Activated naive CD4-positive, alpha-beta T cell treated with anti-CD3 and anti-CD28 coated beads, Interleukin-2, amount 50 U/mL, for 16 hours (primary cell): ENCODE measurements at places on chromosomes 5 and 9.

GRCh38 chr5:128586848-128587247 lies 48.8 kb upstream of the FBN2 start:
- no peak for DNase-seq

DNA sequence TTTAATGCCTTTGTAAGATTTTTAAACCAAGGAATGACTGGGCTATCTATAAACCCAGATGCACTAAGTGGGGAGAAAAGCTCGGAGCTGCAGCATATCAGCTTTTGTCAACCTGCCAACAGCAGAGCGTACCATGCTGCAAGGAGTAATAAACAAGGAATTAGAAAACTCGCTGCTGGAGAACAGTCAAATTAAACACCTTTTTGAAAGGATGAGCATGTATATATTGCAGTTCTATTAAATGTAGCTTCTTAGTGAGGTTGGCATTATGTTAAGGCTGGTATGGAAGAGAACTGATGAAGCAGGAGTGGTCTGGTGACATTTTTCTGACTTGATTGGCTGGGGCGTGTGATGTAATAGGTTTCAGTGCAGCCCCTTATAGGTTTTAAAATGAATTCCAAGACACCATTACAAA lies 74.7 kb downstream of the PIK3R1 start:
- no peak for DNase-seq

GRCh38 chr5:147455822-147456450 lies 53.9 kb downstream of the DPYSL3 start:
- no peak for DNase-seq

DNA sequence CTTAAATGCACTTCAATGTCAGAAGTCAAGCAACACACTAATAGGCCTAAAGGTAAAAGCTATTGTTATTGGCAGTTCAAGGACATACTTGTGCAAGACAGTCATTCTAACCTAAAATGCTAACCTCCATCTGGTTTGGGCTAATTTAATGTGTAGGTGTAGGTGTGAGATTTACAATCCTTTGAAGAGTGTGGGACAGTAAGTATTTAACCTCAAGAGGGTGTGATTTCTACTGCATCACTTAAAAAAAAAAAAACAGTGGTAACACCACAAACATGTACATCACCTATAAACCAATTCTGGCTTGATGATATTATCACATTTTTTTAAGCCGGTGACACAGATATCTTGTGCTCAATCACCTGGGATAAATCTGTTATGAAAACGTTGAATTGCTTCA lies 127.5 kb upstream of the MEF2C start:
- no peak for DNase-seq

GRCh38 chr5:105978011-105978410 lies 1692.7 kb downstream of the EFNA5 start:
- no peak for DNase-seq

DNA sequence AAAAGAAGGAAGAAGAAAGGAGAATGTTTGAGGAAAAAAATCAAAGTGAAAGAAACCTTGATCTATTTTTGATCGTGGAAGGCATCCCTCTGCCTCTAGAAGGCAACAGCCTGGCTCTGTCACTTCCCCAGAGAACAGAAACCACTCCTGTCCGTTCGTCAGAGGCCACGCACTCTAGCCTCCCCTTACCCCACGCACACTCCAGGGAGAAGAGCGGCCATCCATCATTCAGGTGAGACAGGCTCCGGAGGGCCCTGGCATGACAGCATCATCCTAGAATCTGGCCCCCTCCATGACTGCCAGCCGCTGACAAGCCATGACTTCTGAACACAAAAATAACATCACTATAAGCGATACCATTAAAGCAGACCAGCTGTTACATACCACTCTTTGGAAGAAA lies 135.8 kb downstream of the ROR2 start:
- DNase-seq = no peak

DNA sequence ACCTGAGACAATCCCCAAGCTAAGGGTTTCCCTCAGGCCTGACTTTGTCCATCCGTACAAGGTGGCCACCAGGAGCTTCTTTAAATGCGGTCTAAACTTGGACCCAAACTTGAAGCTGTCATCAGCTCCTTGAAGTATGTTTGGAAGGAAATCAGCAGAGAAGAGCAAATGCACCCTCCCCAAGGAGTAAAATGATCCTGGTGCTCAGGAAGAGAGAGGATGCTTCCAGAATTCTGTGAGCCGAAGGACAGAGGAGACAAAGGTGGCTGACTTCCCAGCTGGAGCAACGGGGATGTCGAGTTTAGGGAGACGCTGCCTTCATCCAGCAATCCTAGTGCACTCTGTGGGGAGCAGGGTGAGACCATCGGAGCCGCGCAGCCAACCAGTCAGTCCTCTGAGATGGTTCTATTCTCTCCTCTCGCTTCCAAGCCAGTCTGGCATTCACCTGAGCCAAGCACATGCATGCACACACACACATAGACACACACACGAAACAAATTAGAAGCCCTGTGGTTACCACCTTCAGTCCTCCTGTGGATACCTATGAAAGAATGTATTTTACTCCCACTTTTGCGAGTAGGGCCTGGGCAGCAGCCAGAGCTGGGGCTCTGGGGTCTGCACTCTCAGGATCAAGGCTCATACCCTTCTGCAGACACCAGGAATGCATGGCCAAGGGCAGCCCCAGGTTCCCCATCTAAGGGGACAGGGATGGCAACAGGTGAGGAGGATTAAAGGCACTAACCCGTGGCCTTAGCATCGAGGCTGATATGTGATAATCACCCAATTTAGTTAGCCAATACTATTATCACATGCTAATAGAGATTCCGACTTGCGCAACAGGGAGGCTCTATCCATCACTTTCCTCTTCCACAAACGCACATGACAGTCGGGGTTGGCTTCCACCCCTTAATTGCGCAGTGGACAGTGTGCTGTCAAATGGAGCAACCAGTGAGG lies 75.8 kb downstream of the GTF3C4 start:
- no peak for DNase-seq

- DNase-seq = peak; percentile 92
Measured at GRCh38 chr9:35115680-35116538, at the start of gene ATOSB. ATOSB (minus strand) TSS chr9:35115862; CDS start chr9:35108274, 7,588 bp downstream.

DNA sequence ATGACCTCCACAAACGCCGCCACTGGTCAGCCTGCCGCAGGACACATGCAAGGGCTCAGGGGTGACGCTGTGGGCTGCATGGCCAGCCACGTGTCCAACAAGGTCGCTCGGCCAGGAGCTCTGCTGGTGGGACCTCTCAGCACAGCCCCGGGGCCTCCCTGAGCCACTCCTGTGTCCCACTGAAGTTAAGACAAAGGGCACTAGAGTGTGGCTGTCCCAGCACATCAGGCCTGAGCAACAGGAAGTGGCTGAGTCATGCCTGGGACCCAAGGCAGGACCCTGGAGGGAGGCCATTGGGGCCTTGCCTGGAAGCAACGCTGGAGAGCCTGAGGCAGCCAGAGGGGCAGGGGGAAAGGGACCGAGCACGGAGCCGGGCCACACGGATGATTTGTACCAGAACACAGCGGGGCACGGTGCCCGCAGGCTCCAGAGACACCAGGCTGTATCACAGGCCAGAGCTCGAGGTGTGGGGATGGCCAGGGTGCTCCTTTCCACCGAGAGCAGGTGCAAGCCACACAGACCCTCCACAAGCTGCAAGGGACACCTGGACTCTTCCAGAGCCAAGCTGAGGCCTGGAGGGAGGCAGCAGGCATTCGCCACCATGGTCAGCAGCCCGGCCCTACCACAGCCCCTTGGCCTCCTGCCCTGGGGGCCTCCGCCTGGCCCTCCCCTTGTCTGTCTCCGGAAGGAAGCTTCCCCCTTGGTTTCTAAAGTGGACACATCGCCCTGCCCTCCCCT lies 6.5 kb upstream of the TMEM210 start:
- no peak for DNase-seq

DNA sequence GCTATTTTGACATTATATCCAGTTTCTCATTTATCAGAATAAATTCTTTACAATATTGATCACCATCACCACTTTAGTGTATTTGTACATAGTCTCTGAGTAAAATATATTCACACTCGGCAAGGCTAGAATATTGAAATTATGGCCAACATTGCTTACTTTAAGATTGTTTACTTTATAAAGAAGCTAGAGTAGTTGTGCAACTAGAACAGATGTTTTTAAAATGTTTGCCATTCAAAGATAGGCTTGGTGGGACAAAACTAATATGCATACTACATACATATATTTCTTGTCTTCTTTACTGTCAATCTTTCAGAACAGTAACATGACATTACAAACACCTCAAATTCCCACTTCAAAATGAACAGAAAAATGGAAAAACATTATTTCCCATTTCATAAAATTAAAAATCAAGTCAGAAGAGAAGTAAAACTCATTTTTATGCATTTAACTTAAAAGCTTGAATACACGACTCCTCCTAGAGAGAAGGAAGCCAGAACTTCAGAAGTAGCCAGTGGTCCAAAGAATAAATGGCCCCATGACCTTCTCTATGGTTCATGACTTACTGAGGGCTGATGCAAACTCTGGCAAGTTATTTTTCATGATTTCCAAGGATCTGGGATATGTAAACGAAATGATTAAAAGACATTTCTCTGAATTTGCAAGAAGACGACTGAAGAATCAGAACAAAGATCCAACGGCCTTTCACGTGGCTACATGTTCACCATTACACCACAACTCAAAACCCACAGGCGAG lies 14.1 kb downstream of the MTX3 start:
- no peak for DNase-seq

GRCh38 chr5:160291467-160291866 lies 20.9 kb downstream of the CCNJL start:
- DNase-seq = no peak

- no peak for DNase-seq
Measured at GRCh38 chr5:2007878-2008501, 125.3 kb upstream of the IRX4 start.

DNA sequence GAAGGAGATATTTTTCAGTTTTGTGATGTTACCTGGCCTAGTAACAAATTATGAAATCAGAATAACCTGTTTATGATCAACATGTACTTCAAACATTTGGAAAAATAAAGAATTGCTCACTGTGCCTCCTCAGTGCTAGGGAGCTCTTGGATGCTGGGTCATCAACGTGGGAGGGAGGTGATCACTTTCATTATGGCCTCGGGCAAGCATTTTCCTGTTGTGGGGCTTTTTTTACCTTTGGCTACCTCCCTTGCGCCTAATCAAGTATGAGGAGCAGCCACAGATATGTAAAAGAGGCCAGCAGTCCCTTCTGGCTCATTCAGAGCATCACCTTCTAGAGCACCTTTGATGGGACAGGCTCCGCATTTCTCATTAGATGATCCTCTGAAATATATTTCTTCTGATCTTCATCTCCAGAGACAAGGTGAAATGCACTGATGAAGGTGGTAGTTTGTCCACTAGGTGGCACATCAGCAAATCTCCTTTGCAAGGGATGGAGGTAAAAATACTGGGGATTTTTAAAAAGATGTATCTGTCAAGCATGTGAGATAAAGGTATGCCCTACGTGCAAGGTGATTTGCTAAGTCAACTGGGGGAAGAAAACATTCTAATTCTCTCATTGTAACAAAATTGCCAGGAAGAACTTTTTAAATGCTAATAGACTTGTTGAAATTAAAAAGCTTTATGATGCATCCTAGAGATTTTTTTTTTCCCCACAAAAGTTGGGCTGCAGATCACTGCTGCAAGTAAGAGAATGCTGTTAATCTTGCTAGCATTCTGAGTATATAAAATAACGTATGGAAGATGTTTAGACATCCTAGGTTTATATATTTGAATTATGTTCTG lies 218.2 kb downstream of the MAST4 start:
- DNase-seq = peak; percentile 29

DNA sequence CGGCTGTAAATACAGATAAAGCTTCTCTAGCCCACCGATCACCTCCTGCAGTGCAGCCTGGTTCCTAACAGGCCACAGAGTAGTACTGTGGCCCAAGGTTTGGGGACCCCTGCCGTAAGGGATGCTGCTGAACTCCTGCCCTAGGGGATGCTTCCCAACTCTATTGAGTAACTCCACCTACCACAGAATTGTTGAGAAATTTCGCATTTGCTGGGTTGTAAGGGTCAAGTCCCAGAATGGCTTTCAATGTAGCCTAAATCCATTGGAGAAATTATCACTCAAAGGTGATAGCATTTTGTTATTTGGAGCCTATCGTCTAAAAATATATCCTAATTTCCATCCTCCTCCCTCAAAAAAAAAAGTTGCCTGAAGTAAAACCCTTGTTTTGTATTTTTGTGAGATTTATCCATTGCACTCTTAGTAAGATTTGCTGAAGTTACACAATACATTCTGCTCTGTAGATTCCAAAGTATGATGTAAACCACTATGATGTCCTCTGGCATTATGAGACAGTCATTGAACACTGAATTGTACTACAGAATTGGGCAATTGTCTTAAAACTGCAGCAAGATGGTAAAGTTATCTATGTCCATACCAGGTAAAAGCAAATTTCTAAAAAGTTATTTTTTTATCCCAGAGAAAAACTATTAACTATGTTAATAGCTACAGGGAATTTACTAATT lies 14.0 kb downstream of the ACTBL2 start:
- DNase-seq = no peak

- no peak for DNase-seq
Measured at GRCh38 chr5:136155761-136156160, 23.1 kb downstream of the SMAD5 start.

- DNase-seq = no peak
Measured at GRCh38 chr5:132447196-132447595, 43.4 kb downstream of the IRF1 start.

DNA sequence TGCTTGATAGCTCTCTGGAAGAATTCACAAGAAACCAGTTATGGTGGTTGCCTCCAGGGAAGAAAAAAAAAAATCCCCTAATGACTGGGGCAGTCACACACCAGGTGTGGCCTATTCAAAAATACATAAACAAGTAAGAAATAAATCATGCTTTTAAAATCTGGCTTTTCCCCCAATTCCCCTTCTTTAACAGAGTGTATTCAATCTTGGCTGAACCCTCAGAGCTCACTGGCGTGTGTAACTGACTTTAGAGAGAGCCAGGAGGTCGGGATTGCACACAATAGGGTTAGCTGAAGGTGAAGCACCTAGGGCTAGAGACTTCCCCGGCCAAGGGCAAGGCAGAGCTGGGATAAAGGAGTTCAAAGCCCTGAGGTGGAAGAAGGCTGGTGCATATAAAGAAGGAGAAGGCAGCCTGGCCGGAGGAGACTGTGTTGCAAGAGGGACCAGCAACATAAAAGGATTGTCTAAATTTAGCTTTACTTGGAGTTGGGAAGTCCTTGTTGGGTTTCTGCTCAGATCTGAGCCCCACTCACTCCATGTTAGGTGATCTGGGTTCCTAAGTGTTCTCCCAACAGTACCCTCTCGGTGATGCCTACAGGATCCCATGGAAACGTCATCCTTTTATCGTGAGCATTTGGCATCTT lies 19.7 kb downstream of the FNBP1 start:
- DNase-seq = no peak

- DNase-seq = no peak
Measured at GRCh38 chr9:3608011-3608410, 82.2 kb upstream of the RFX3 start.

DNA sequence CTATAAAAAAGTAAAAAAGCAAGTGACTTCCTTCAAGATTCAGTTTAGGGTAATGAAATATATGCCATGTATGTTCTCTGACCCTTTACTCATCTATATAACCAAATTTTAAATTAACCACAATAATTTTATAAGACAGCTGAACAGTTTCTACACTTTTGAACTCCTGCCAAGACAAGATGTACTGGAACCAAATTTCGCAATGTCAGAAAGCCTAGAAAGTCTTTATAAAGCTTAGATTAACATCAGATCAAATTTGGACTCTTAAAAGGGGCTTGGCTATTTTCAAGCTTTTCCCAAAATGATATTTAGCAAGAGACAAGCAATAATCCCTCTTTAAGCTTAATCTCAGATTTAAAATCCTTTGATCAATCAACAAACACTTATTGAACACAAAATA lies 362.6 kb downstream of the PTPRD start:
- DNase-seq = no peak
